ENCODE measurements at places on chromosomes 6 and 20.
A peak's percentile ranks its signal among the peaks of the same experiment; 100 is the strongest.

DNA sequence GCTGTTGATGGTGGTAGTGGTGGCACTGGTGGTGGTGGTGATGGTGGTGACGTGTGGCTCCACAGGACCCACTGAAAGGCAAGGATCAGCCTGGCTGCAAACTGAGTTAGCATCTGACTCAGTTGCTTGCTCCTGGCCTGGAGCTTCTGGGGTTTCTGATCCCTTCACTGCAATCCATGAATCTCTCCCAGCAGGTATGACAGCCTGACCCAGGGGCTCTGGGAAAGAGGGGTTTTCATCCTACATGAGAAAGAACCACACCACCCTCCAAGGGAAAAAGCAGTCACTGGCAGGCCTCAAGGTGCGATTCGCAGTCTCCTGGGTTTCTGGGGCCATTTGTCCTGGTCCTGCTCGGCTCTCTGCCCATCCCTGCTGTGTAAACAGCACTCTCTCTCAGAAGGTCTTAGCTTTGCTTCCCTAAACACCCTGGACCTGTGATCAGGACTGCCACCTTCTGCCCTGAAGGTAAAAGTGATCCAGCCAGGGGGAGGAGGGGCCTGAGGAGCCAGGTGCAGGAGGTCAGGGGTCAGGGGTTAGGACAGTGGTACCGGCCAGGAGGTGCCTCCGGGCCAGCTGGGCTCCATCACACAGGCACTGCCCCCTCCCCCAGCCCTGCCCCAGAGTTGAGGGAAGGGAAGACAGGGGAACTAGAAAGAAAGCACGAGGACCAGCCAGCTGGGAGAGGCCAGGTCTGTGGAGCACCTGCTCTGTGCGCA, 152.0 kb downstream of the BMP7 start:
- DNase-seq: no peak

DNA sequence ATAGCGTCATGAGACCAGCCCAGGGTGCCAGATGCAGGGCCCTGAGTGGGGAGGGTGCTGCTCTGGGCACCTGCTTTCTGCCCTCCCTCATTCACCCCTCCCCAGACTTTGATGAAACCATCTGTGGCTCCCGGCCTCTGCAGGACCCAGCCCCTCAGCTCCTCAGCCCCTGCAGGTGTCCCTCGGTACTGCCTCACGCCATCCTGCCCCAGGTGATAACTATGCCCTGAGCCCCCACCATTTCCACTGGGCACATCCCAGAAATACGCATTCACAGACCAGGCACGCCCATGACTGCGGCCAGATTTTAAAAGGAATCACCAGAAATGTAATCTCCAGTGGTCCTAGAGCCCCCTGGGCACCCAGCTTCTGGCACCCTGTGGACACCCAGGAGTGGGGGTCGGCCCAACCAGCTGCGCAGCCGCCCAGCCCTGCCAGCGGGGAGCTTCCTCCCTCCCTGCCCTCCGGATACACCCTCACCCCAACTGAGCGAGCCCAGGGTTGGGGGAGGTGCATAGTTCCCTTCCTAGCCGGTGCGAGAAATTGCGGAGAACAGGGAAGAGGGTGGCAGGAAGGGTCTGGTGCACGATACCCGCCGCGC, 615 bp upstream of the NTSR1 start:
- no peak for DNase-seq

GRCh38 chr6:118319894-118320649, 228.0 kb upstream of the PLN start:
- DNase-seq: no peak

DNA sequence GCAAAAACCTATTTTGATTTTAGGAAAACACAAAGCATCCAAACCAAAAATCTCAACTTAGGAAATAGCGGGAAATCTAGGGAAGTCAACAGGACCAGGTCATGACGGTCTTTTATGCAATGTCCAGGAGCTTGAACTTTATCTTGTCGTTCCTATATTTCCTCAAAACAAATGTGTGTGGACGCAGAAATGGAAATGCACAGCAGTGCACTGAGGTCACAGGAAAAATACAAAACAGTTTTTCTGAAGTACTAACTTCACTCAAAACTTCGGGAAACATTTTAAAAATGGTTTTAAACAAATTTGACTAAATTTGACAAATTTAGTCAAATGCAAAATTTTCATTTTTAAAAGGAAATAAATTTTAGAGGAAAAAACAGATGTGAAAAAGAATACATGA, 5.5 kb upstream of the SLC17A2 start:
- no peak for DNase-seq

- DNase-seq: no peak
Measured at GRCh38 chr6:28941684-28942448, 18.1 kb upstream of the TRIM27 start.

GRCh38 chr20:19070026-19070425, 142.4 kb upstream of the SLC24A3 start:
- DNase-seq: no peak

DNA sequence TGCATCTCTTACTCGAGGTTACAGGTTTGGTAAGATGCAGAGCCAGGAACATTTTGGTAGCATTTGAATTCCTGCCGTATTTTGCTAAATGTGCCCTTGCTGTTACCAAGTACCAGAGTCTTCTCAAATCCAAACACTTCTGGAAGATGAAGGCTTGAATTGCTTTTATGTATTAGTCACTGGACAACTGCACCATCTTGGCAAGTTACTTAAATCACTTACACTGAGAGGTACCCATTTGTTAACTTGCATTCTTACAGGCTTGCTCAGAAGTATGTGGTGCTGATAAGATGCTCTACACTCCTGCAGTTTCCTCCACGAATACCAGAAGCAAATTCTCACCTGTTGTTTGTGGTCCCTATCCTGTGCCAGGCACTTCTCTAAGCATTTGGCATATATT, 12.7 kb downstream of the IL22RA2 start:
- DNase-seq: peak; percentile 30

- DNase-seq: no peak
Measured at GRCh38 chr6:104003803-104004516, 855.8 kb downstream of the HACE1 start.

DNA sequence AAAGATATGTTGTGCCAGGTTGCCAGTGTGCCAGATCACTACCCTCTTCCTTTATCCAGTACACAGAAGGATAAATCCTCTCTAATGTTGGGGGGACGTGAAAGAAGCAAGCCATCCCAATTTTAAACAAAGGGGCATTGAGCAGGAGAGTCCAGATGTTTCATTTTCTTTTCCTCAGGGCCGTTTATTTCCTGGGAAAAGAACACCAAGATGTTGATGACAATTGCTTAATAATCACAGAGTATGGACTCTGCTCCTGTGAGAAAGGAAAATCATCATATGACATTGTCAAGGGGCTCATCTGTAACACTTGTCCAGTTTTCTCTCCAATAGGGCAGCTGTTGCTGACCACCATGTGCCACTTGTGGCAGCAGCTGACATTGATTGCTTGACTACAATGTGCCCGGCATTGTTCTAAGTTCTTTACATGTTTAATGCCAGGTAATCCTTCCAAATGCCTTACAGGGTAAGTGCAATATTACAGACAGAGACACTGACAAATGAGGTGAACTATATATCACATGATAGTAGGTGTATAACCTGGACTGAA, 161.4 kb downstream of the CD109 start:
- DNase-seq: no peak

- DNase-seq: no peak
Measured at GRCh38 chr20:49850463-49851230, 38.0 kb downstream of the SLC9A8 start.
